ENCODE measurements at places on chromosomes 5 and 9.

- peak; percentile 42 for DNase-seq
Measured at GRCh38 chr5:36414869-36415282, 113.2 kb upstream of the RANBP3L start.

GRCh38 chr9:100167915-100168654 is 69.0 kb downstream of the INVS start:
- no peak for DNase-seq

DNA sequence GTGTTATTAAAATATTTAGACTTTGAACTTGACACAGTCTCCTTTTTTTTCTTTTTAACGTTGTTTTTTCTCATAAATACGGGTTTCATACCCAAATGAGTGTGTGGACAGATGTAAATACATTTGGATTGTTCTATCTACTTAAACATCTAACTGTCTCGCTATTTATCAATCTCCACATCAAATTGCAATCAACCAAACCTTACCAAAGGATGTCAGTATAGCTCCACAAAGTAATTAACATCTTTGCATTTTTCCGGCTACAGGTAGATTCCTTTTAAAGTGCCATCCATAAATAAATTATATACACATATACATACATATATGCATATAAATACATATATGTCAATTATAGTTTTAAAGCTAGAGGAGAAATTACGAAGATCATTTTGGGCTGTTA is 705 bp upstream of the CDH10 start:
- DNase-seq, result no peak

DNA sequence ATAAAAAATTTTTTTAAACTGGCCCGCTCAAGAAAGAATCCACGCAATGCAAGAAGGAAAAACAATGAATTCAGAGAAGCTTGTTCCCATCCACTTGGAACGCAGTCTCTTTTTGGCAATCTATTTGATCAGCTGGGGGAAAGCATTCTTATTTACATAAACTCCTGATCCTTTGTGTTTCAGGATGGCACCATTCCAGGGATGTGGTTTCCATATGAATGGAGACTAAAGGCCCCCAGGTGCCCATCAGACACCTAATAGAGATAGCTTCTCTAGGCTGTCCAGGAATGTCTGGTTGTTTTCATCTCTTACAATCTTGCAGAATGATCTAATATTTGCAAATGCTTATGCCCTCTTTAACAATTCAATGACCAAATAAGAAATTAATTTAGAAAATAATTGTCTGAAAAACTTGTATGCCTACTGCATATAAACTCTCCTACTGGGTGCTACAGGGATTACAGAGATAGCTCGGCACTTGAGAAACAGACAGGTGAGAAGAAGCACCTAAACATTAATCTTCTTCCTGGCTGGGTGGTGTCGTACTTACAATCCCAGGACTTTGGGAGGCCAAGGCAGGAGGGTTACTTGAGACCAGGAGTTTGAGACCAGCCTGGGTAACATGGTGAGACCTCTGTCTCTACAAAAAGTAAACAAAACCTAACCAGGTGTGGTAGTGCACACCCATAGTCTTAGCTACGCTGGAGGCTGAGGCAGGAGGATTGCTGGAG is 3.0 kb upstream of the RASGRF2 start:
- DNase-seq, result peak; percentile 28

DNA sequence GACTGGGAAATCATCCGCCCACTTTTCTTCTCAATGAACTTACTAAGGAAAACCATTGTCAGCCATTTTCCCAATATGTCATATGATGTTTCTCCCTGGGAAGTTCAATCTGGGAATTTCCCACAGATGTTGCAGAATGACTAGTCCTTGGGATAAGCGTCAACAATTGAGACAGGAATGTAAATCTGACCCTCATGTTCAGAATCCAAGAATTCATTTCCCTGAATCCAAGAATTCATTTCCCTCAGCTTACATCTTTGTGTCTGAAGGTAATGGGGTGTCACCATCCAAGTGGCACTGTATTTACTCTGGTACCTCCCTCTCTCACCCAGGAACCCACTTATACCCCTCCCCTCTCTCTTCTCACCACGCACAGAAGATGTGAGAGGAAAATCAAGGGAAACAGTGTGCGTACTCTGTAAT is 7.4 kb downstream of the KLF9 start:
- DNase-seq, result peak; percentile 88

DNA sequence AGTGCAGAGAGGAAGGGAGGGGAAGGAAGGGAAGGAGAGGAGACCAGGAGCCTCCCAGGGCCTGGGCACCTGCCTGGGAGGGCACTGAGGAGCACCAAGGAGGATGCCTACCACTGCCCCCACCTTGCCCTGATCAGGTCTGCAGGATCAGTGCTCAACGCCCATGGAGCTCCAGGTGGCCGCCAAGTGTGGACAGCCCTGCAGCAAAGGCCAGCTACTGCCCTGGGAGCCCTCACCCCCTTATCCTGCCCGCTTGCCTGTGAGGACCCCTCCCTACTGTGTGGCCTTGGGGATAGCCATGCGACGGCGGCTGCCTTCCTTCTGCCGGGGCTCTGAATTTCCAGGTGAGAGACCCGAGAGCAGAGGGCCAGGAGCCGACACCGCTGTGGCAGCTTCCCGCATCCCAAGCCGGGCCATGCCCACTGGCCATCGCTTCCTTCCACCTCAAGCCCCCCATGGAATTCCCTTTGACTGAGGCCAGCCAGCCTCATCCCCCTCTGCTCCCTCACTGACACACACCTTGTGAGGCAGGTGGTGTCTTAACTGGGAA is 12.4 kb downstream of the ADAMTS2 start:
- no peak for DNase-seq

- no peak for DNase-seq
Measured at GRCh38 chr9:87701491-87701890, 24.4 kb upstream of the CTSL start.

GRCh38 chr5:151620461-151620840 is 29.3 kb upstream of the FAT2 start:
- no peak for DNase-seq

GRCh38 chr5:61670941-61671340 is 338.9 kb downstream of the ZSWIM6 start:
- no peak for DNase-seq

GRCh38 chr5:36631154-36631553 is 24.7 kb downstream of the SLC1A3 start:
- DNase-seq, result no peak

DNA sequence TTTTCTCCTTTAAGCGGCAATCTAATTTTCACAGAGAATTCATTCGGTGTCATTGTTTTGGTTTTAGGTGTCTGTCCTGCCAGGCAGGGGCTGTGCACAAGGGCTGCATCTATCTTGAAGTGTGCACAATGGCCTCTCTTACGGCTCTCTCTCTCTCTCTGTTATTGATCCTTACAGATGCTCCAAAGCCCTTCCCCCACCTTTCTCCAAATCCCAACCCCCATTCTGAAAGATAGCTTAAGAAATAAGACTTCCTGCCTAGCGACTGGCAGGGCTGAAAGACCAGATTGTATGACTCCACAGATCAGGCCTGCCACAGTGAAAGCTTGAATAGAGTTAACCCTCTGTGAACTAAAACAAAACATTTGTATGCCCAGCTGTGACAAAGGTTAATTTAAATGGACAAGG is 86.5 kb upstream of the NR5A1 start:
- DNase-seq, result no peak

DNA sequence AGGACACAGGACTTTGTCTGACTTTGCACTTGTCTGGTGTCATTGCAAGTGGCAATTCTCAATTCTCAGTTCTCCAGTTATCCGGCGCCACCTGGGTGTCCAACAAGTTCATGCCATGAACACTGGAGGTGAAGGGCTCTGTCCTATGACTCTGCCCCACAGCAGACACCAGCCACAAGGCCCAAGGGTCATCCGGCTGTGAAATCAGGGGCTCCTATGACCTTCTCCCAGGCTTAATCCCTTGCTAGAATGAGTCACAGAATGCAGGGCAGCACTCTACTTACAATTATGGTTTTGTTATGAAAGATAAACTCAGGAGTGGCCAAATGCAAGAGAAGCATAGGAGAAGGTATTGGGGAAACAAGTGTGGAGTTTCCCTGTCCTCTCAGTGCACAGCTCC is 392.0 kb downstream of the GADD45G start:
- no peak for DNase-seq

- DNase-seq, result no peak
Measured at GRCh38 chr5:61472172-61472958, 140.3 kb downstream of the ZSWIM6 start.

GRCh38 chr9:37215381-37215780 is 95.0 kb downstream of the ZCCHC7 start:
- DNase-seq, result no peak

GRCh38 chr5:88872971-88873370 is 10.0 kb downstream of the MEF2C start:
- no peak for DNase-seq

DNA sequence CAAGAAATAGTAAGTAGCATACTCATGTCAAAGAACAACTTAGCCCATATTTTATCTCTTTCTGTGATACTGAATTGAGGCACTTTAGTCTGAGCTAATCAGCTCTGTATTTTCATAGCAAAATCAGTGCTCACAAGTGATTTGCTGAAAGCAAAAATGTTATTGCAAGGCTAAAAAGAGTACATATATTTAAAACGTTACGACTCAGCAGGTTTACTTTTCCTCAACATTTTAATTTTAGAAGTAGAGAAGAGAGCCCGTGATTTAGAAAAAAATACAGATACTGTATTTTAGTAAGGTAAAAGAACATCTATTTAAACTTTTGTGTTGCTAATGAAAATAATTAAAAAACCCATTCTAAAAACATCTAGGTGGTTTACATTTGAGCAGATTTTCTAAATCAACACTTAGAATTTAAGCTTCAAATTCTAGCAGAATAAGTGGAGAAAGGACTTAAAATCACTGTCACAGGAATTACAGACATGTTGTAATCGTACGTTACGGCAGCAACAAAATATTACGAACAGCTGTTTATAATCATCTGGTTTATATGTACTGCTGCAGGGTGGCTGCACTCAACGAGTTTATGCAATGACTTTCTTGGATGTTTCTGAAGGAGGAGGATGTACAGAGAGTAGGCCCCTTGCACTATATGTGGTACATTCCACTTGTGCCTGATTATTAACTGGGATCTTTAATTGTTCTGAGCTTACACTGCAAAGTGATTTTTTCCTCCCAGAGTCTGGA is 20.1 kb downstream of the SREK1 start:
- DNase-seq, result no peak

DNA sequence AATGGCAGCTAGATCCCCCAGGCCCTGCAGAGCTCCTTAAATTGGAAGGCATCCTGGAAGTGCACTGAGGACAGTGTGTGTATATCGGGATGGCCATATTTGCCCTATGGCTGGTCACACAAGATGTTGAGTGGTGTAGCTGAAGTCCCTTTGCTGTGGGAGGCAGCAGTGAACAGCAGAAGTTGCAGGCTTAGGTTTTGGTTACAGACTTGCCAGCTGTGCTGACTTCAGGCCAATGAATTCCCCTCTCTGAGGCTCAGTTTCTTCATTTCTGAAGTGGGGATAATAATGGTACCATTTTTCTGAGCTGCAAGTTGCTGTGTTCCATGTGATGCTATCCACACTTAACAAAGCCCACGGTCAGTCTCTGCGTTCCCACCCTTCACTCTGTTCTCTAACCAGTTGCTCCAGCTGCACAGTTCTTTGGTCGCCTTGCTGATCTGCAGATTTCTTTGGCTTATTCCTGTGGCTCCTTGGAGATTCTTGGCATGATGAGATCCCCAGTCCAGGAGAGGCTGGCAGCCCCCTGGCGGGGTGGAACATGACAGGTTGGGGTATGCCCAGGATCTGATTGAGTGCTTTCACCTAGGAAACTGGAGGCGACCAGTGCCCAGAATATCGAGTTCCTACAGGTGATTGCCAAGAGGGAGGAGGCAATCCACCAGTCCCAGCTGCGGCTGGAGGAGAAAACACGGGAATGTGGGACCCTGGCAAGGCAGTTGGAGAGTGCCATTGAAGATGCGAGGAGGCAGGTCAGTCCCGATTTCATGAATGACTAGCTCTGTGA is 6.5 kb upstream of the GLE1 start:
- no peak for DNase-seq

- DNase-seq, result peak; percentile 66
Measured at GRCh38 chr5:75510836-75511434, 494 bp downstream of the CERT1 start.

DNA sequence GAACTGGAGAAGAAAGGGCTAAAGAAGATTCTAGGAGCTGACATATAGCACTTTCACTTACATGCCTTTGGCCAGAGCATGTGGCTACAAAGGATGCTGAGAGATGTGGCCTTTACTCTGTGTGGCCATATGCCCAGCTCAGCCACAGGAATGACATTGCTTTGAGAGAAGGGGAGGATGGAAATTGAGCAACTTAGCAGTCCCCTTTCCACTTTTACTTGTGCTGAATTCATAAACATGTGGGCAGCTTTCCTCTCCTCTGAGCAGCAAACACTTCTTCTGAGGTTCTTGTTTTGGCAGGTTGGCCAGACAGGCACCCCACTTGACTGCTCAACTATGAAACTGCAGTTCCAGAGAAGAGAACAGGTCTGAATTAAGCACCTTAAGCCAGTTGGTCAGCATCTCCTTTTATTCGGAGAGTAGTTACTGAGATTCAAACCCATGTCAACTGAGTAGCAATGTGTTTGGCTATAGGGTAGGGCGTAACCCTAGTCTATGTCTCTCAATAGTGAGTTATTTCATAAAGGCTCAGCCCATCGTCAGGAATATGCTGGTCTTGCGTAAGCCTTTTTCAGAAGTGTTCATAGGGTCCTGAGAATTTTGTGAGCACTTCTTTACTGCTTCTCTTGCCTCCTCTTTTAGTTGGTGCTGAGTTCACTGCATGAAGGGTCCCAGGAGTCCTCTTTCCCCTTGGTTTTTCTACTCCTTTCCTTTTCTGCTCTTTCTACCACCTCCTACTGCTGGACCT is 134.5 kb downstream of the PALM2AKAP2 start:
- DNase-seq, result no peak

DNA sequence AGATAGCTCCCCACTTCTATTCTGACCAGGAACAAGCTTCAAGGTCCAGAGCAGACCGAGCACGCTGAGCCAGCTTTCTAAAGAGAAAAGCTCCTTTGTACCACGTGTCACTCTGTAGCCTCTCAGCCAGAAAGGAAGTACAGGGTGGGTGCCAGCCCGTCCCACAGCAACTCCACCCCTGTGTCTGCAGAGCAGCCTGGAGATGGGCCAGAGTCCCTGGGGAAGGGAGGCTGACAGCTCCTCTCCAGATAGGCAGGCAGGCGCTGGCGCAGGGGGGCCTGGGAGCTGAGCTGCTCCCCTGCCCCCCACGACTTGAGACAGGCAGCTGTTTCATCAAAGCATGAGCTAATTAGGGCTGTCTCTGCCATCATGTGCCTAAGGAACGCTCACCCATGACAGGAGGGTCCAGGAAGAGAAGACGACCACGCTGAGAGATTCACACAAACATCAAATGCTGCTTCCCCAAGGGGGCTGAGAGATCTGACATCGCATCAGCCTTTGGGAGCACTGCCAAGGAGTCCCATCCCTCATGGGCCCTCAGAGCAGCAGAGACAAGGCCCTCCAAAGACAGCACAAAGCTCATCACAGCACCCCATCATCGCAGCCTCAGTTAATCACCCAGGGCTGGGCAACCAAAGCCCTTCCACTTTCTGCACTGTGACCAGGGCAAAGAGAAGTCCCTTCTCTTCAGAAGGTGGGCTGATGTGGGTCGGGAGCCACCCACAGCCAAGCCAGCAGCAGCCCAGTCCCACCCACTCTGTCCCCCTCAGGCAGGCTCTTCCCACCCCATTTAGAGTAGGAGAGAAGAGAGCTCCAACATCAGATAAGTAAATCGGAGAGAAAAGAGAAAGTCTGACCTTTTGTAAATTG is 78.5 kb upstream of the LRRTM2 start:
- DNase-seq, result peak; percentile 66

GRCh38 chr5:135993335-135993879 is 35.4 kb upstream of the TGFBI start:
- DNase-seq, result peak; percentile 76

- no peak for DNase-seq
Measured at GRCh38 chr5:54671111-54671531, 153.6 kb downstream of the SNX18 start.
